PC-3 (cell line): ENCODE measurements at places on chromosomes 6 and 20. TPM values are rescaled to one million over a fixed set of nuclear protein-coding genes. Genes with fewer than 3 reads are reported as not detected.

GRCh38 chr20:48276021-48276342 lies 490.7 kb upstream of the SULF2 start:
- no peak for DNase-seq
- peaks cover under 1% of the 10 kb centered on the region for H3K27me3 ChIP-seq
- H3K4me1 ChIP-seq = no peaks in the 10 kb centered on the region
- no peak overlapping the region for H3K4me3 ChIP-seq
- H3K36me3 ChIP-seq = no peaks in the 10 kb centered on the region

RAET1L gene
- 1.1 and 3.6 TPM in 2 replicates for total RNA-seq

CCR6 gene
- not detected in 2 replicates for total RNA-seq

GRCh38 chr20:18984238-18985200 lies 170.9 kb downstream of the SCP2D1 start:
- peak; percentile 38 for DNase-seq
- H3K27me3 ChIP-seq = no peaks in the 10 kb centered on the region
- no peak overlapping the region for H3K4me3 ChIP-seq
- peaks cover 33% of the 10 kb centered on the region for H3K4me1 ChIP-seq
- no peaks in the 10 kb centered on the region for H3K36me3 ChIP-seq
- peak overlapping the region; percentile 88 for H3K27ac ChIP-seq

DNA sequence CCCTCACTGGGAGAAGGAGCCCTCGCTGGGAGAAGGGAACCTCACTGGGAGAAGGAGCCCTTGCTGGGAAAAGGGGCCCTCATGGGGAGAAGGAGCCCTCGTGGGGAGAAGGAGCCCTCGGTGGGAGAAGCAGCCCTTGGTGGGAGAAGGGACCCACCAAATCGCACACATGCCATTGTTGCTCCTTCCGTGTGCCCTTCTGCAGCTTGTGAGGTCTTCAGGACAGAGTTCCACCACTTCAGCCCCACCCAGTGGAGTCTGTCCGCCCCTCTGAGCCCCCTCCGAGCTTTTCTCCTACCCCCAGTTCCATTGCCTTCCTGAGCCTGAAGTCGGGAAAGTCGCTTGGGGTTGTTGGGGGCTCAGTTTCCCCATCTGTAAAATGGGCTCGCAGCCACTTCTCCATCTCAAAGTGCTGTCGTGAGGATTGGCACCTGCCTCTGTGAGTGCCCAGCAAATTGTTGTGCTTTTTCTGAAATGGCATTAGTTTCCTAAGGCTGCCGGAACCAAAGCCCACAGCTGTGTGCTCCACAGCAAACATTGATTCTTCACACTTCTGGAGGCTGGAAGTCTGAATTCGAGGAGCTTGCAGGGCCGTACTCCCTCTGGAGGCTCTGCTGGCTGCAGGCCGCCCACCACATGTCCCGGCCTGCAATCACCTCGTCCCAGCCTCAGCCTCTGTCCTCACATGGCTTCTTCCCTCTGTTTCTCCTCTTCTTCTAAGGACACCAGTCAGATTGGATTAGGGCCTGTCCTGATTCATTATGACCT lies 124.7 kb upstream of the PMEPA1 start:
- H3K4me1 ChIP-seq = no peaks in the 10 kb centered on the region
- H3K27ac ChIP-seq = no peak overlapping the region
- DNase-seq = no peak
- no peak overlapping the region for H3K4me3 ChIP-seq

SMIM26 gene
- 76.7 and 83.6 TPM in 2 replicates for total RNA-seq

DNA sequence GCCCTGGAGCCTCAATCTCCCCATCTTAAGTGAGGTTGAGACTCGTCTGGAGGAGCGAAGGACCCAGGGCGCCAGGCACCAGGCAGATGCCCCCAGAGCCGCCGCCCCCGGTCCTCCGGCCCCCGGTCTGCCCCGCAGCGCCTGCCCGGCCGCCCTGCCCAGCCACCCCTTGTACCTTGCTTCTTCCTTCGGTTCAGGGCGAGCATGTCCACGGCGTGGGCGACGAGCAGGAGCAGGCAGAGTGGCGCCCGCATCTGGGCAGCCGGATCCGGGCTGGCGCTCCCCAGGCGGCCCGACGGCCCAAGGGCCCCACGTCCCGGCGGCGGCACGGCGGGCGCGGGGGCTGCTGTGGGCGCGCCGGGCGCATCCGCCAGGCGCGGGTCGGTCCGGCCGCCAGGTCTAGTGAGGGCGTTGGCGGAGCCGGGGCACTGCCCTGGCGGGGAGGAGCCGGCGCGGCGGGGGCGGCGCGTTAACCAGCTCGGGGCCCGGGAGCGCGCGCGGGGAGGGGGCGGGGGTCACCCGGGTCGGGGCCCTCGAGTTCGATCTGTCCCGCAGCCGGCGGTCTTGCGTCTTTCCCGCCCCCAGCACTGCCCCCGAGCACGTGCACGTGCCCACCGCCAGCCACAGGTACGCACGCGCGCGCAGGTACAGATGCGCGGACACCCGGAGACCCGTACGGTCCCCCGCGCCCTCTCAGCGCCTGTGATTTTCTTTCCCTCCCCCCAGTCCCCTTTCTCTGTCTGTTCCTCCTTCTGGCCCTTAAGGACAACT lies at the start of gene RSPO4:
TSS of gene RSPO4 (minus strand) at position 401 of the 771 bp plus-strand sequence. CDS start at position 254, 147 bp downstream.
- no peaks in the 10 kb centered on the region for H3K4me1 ChIP-seq
- no peak within 1 kb of the TSS for H3K4me3 ChIP-seq
- no peak within 1 kb of the TSS for H3K27ac ChIP-seq
- DNase-seq = no peak

KCNK16 gene
- not detected in 2 replicates for total RNA-seq

DNA sequence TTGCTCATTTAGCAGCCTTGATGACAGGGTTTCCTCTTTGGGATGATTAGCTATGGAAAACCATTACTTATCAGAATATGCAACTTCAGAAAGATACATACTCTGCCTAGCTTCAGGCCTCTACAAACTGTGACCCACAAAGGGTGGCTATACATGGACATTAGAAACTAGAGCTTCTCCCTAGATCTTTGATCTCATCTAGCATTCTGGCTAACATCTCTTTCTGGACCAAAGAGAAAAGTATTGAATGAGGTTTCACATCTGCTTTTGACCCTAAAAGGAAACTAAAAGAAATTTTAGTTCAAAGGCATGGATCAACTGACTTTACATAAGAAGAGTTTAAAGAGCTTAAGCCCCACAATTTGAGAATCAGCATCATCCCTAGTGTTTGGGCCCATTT lies 12.4 kb upstream of the HMGN3 start:
- H3K27me3 ChIP-seq = no peaks in the 10 kb centered on the region
- no peaks in the 10 kb centered on the region for H3K36me3 ChIP-seq
- no peaks in the 10 kb centered on the region for H3K4me1 ChIP-seq
- DNase-seq = no peak
- H3K4me3 ChIP-seq = no peak overlapping the region

HLA-DQA2 gene
- not detected in 2 replicates for total RNA-seq

CST2 gene
- not detected in 2 replicates for total RNA-seq
